ENCODE measurements at places on chromosomes 13 and 19.

DNA sequence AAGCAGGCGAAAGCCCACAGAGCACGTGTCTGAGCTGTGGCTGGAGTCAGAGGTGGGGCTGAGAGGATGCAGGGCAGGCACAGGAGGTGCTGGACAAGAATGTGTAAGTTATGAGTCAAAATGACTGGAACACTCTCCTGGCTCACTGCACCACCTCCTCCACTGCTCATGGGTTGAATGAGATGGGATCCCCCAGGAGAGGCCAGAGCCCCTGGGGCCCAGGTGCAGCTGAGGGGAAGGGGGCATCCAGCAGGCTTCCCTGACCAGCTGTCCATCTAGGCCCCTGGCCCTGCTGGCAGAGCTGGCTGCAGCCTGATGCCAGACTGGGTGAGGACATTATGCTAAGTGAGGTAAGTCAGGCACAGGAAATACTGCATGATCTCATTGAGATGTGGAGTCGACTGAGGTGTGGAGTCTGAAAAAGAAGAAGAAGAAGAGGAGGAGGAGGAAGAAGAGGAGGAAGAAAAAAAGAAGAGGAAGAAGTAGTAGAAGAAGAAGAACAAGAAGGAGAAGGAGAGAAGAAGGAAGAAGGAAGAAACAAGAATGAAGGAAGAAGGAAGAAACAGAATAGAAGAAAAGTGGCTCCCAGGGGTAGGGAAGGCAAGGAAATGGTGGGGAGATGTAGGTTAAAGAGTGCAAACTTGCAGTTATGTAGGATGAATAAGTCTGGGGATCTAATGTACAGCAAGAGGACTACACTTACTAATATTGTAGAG lies 747.4 kb downstream of the UQCRFS1 start:
- no peak for DNase-seq

- DNase-seq, result no peak
Measured at GRCh38 chr19:4844348-4845179, 13.1 kb upstream of the TICAM1 start.

DNA sequence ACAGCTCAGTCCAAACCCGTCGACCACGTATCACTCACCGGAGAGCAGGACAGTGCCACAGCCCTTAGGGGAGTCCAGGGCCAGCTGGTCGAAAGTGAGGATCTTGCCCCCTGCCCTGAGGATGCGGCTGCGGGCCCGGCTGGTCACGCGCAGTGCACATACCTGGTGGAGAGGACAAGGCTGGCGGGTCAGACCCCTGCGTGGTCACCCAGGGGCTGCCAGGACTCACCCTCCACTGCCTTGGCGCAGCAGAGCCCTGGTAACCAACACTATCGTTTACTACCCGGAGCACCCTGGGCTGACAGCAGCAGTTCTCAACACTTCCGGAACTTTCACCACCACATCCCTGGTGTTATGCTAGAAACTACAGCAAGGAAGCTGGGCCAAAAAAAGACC lies 1.2 kb upstream of the FAM83E start:
- DNase-seq, result no peak

GRCh38 chr13:58376775-58377174 lies 745.2 kb downstream of the PCDH17 start:
- no peak for DNase-seq

DNA sequence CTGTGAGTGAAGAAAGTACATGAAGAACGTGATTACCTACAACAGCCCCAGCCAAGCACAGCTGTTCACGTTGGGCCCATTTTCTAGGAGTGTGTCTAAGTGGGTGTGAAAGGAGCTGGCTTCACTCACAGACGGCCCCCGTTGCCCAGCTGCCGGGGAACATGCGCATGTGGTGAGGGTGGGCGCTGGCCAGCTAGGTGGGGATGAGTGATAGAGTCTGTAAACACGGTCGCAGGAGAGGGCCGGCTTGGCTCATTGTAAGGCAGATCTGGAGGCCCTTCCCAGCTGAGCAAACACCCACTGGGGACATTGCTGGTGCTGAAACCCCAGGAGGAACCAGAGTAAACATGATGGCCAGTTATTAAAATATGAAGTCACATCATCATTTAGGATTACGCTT lies 160.5 kb downstream of the TEX29 start:
- DNase-seq, result no peak

DNA sequence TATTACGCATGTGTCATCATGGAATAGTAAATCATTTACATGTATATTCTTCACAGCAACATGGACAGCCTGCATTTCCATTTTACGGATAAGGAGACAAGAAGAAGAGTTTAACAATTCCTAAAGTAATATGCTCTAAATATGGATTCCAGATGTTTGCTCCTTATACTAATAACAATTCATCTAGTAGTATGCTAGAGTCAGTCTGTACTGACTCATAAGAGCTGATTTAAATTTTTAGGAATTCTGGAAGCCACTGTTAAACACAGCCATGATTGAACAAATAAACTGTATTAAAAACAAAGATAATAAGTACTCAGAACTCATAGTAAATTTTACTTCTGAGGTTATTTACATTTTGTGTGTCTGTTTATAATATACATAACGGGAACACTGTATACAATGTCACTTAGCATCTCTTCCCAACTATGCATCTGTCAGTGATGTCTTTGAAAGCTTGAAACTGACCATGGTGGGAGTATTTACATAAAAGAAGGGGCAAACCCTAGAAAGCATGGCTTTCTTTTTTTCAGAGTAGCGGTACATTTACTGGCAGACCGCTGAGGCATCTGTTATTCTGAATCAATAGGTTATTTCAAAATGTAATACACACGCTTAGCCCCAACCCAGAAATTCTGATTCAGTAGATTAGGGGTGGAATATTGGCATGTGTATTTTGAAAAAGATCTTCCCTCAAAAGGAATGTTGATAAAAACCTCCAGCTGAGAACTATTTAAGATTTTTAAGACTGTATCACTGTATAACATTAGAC lies 12.9 kb downstream of the ZC3H13 start:
- no peak for DNase-seq

Measured in stimulated activated CD8-positive, alpha-beta memory T cell treated with anti-CD3 and anti-CD28 coated beads, Interleukin-15, amount 100 ng/mL, for 48 hours (primary cell).